Activated CD4-positive, alpha-beta T cell treated with anti-CD3 and anti-CD28 coated beads for 36 hours (primary cell): ENCODE measurements at places on chromosomes 3 and 15. TPM values are rescaled to one million over a fixed set of nuclear protein-coding genes. Genes with fewer than 3 reads are reported as not detected.

DNA sequence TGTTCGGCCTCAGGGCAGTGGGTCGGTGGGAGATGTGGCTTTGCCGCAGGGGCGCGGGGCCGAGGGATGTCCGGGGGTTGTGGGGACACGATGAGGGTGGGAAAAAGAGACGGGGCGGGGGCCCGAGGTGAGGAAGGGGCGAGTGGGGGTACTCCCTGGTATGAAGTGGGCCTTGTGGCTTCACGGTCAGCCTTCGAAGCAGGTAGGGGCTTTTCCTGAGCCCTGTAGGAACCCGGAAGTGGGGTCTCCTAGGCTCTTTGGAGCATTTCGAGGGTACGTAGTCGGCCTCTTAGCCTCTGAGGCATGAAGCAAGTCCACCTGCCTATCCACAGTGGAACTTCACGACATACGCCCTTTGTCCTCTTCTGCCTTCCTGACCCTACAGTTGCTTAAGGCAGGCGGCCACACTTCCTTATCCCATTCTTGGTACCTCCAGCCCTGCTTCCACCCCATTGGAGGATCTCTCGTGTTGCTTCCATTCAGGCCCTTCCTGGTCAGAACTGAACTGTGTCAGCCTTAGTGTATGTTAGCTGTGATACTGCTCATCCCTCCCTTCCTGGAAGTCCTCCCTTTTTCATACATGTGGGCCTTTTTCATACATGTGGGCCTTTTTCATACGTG is 389 bp downstream of the ARPC4 start:
- H3K36me3 ChIP-seq, result peaks cover 69% of the 10 kb centered on the region
- H3K27me3 ChIP-seq, result no peaks in the 10 kb centered on the region
- peak overlapping the region; percentile 99 for H3K4me3 ChIP-seq
- DNase-seq, result peak; percentile 52

- peaks cover 26% of the 10 kb centered on the region for H3K4me1 ChIP-seq
- peak within 1 kb of the TSS; percentile 90 for H3K4me3 ChIP-seq
- H3K27me3 ChIP-seq, result peaks cover 25% of the 10 kb centered on the region
- H3K27ac ChIP-seq, result peak within 1 kb of the TSS; percentile 90
Observed at GRCh38 chr3:160755776-160756304, at the start of gene PPM1L. TSS of gene PPM1L (plus strand) at chr3:160756231.

DNA sequence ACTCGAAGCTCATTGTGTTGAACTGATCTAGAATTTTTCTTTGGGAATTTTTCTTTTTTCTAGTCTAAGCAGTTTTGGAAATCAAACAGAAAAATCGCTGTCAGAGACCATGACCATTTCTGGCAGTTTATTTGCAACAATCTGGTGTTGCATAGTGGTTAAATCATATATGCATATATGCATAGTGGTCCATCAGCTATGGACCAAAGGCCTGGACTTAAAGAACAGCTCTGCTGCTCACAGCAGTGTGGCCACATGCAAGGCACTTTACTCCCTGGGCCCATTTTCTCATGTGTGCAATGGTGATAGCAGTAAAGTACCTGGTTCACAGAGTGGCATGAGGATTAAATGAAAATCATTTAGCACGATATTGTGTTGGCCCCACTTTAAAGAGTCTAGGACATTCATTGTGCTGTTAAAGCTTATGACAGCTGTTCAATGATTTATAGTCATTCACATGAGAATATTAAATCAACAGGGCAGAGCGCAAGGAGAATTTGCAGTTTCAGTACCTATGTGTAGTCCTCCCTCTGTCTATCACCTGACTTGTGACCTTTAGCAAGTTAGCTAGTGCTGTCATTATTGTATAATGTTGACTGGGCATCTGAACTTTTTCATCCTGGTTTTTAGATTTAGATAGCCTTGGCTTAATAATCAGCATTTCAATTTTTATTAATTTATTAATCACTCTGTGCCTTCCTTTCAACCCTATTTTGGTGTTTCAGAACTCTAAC is 46.4 kb downstream of the BLM start:
- no peaks in the 10 kb centered on the region for H3K4me1 ChIP-seq
- no peaks in the 10 kb centered on the region for H3K27me3 ChIP-seq
- H3K4me3 ChIP-seq, result no peak overlapping the region
- peaks cover 36% of the 10 kb centered on the region for H3K36me3 ChIP-seq
- DNase-seq, result no peak

- peak overlapping the region; percentile 67 for H3K27ac ChIP-seq
- peaks cover 18% of the 10 kb centered on the region for H3K4me1 ChIP-seq
- peak overlapping the region; percentile 40 for H3K4me3 ChIP-seq
- H3K27me3 ChIP-seq, result no peaks in the 10 kb centered on the region
Observed at GRCh38 chr3:100602506-100603444, 6.6 kb upstream of the ADGRG7 start.

- H3K4me1 ChIP-seq, result peaks cover 73% of the 10 kb centered on the region
- peak overlapping the region; percentile 99 for H3K4me3 ChIP-seq
- DNase-seq, result peak; percentile 92
- H3K36me3 ChIP-seq, result peaks cover 40% of the 10 kb centered on the region
Observed at GRCh38 chr3:16511681-16512434, 1.6 kb downstream of the RFTN1 start.

- H3K27me3 ChIP-seq, result no peaks in the 10 kb centered on the region
- peaks cover 7% of the 10 kb centered on the region for H3K4me1 ChIP-seq
- H3K27ac ChIP-seq, result no peak overlapping the region
- H3K4me3 ChIP-seq, result no peak overlapping the region
- DNase-seq, result no peak
Observed at GRCh38 chr3:149274220-149274619, 52.6 kb upstream of the CP start.

GRCh38 chr15:67181221-67181639 is 73.2 kb downstream of the AAGAB start:
- peak; percentile 23 for DNase-seq
- no peak overlapping the region for H3K27ac ChIP-seq
- H3K4me3 ChIP-seq, result no peak overlapping the region
- no peaks in the 10 kb centered on the region for H3K27me3 ChIP-seq
- peaks cover 20% of the 10 kb centered on the region for H3K4me1 ChIP-seq

DNA sequence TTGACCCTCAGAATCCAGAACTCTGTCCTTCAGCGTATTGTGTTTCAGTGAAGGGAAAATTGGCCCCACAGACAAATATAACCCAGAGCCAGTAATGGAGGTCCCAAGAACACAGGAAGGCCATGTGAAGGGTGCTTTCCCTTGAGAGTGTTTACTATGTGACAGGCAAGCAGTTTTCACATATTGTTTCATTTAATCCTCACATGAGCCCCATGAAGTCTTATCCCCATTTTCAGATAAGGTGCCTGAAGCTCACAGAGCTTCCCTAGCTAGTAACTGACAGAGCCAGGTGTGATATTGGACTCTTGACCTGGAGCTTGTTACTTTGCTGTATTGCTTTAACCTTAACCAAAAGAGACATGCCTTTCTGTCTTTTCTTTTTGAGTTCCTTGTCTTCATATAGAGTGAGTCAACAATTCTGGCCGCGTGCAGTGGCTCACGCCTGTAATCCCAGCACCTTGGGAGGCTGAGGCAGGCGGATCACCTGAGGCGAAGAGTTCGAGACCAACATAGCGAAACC is 9.4 kb upstream of the DVL3 start:
- peaks cover 43% of the 10 kb centered on the region for H3K36me3 ChIP-seq
- DNase-seq, result no peak
- no peak overlapping the region for H3K27ac ChIP-seq
- no peaks in the 10 kb centered on the region for H3K27me3 ChIP-seq

- H3K4me3 ChIP-seq, result no peak overlapping the region
- H3K4me1 ChIP-seq, result no peaks in the 10 kb centered on the region
- H3K36me3 ChIP-seq, result no peaks in the 10 kb centered on the region
- H3K27me3 ChIP-seq, result no peaks in the 10 kb centered on the region
- H3K27ac ChIP-seq, result no peak overlapping the region
Observed at GRCh38 chr3:140553591-140553990, 124.3 kb upstream of the TRIM42 start.

DNA sequence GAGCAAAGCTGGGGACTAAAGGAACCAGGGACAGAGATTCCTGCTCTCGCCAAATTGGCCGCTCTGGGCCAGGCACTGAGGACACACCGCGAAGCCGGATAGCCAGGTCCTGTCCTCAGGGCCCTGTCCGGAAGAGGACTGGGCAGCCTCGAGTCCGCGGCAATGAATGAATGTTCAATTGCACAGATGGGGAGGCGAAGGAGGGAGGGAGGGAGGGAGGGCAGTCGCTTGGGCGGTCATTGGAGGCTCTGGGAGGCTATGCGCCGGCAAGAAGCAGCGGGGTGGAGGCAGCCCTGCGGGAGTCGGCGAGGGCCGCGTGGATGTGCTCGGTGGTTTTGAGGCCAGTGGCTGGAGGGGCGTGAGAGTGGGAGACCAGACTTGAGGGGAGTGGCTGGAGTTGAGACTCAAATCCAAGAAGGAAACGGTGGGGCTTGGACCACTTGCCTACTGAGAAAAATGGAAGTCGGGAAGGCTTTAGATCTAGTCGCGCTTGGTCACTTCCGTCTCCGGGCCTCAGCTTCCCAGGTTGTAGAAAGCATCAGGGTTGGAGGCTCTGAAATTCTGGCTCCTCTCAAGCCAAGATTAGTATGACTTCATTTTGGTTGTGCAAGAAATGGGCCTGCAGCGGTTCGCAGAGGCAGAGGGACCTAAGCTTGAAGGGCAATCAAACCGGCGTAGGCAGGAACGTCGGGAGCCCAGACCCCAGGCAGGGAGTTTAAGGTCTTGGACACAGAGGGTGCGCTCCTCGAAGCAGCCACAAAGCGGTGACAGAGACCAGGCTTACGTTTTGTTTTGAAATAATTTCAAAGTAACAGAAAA is 21.1 kb upstream of the PLXND1 start:
- H3K4me1 ChIP-seq, result peaks cover 13% of the 10 kb centered on the region
- no peaks in the 10 kb centered on the region for H3K27me3 ChIP-seq
- peak; percentile 82 for DNase-seq
- peak overlapping the region; percentile 88 for H3K4me3 ChIP-seq
- H3K36me3 ChIP-seq, result no peaks in the 10 kb centered on the region

DNA sequence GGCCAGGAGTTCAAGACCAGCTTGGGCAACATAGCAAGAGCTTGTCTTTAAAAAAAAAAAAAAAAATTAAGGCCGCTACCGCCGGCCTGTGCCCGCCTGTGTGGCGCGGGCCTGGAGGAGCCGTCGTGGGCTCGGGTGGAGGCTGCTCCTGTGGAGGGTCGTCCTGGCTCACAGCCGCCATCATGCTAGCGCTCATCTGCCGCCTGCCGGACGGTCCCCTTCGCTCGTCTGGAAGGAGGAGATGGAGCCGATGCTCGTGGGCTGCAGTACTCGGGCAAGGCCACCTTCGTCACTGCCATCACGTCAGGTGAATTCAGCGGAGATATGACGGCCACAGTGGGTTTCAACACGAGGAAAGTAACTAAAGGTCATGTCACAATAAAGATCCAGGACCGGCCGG is 37.4 kb downstream of the TFRC start:
- H3K27ac ChIP-seq, result no peak overlapping the region
- no peaks in the 10 kb centered on the region for H3K27me3 ChIP-seq
- peaks cover 4% of the 10 kb centered on the region for H3K4me1 ChIP-seq
- H3K4me3 ChIP-seq, result no peak overlapping the region
- H3K36me3 ChIP-seq, result peaks cover 23% of the 10 kb centered on the region

GRCh38 chr15:90295270-90295648 is 29.8 kb downstream of the NGRN start:
- H3K4me3 ChIP-seq, result no peak overlapping the region
- no peak for DNase-seq
- no peaks in the 10 kb centered on the region for H3K36me3 ChIP-seq
- H3K4me1 ChIP-seq, result no peaks in the 10 kb centered on the region

GRCh38 chr3:52982839-52983238 is 63.0 kb downstream of the SFMBT1 start:
- peak overlapping the region; percentile 95 for H3K27ac ChIP-seq
- peak; percentile 31 for DNase-seq
- peaks cover 2% of the 10 kb centered on the region for H3K36me3 ChIP-seq
- H3K4me1 ChIP-seq, result peaks cover 47% of the 10 kb centered on the region
- peak overlapping the region; percentile 40 for H3K4me3 ChIP-seq

DNA sequence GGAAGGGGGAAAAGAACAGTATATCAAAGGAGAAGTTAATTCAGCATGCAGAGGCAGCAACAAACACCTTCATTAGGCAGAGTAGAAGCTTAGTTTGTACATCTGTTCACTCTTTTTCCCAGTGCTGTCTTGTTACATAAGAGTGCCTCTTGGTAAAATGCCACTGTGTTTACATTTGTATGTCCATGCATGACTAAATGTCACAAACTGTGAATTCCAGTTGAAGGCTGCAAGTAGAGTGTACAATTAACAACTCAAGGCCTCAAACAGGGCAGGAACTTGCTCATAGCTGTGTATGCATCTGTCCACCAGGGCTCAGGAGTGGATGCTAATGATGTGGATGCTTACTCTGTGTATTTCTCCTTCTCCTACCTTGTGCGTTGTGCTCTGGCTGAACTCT is 214.2 kb upstream of the TPM1 start:
- no peaks in the 10 kb centered on the region for H3K27me3 ChIP-seq
- no peak overlapping the region for H3K4me3 ChIP-seq
- DNase-seq, result no peak
- no peaks in the 10 kb centered on the region for H3K36me3 ChIP-seq
- no peak overlapping the region for H3K27ac ChIP-seq

DNA sequence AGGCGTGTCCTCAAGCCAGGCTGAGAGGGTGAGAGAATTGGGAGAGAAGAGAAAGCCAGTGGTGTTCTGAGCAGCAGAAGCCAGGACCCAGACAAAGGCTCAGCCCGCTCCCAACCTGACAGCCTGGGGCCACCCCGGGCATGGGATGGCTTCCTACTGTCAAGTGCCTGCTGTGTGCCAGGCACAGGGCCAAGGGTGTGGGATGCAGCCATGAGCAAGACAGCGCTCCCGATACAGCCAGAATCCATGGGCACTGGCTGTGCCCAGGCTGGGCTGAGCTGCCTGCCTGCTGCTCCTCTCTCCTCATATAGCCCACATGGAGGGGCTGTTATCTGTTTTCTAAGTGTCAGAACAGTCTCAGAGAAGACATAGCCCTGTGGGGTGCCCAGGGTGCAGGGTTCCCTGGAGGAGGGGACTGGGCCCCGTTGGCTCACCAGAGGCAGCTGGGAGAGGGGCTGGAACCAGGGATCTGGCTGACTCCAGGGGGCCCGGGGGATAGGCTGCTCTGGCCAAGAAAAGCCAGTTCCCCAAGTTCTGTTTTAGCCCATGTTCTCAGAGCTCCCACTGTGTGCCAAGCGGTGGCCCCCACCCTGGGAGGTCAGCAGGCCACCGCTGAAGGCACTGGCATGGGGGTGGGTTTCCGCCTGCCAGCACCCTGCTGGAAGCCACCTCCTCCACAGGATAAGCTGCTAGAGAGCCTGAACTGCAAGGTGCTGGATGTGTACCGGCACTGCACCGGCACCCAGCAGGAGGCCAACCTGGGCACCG is 39.0 kb downstream of the CFAP100 start:
- no peaks in the 10 kb centered on the region for H3K27me3 ChIP-seq
- H3K36me3 ChIP-seq, result peaks cover 21% of the 10 kb centered on the region
- no peak overlapping the region for H3K27ac ChIP-seq

GRCh38 chr3:2148561-2149340 is 50.1 kb downstream of the CNTN4 start:
- no peaks in the 10 kb centered on the region for H3K36me3 ChIP-seq
- H3K27ac ChIP-seq, result no peak overlapping the region
- H3K4me3 ChIP-seq, result no peak overlapping the region
- no peaks in the 10 kb centered on the region for H3K27me3 ChIP-seq
- no peak for DNase-seq
- H3K4me1 ChIP-seq, result no peaks in the 10 kb centered on the region

GRCh38 chr3:14791343-14791945 is 27.3 kb upstream of the FGD5 start:
- peak; percentile 78 for DNase-seq
- no peak overlapping the region for H3K27ac ChIP-seq
- no peaks in the 10 kb centered on the region for H3K36me3 ChIP-seq
- H3K4me3 ChIP-seq, result no peak overlapping the region

Gene LEKR1
- total RNA-seq, result 0.37 TPM

Gene DHFR2
- 7.4 TPM for total RNA-seq

Gene NOX5
- not detected for total RNA-seq

Gene TM4SF1
- total RNA-seq, result not detected

Gene HDC
- total RNA-seq, result 0.18 TPM

Gene SRP14
- total RNA-seq, result 124 TPM
